Nucleus accumbens (tissue), 56 donors: ENCODE measurements at places on chromosomes 11 and 22.

DNA sequence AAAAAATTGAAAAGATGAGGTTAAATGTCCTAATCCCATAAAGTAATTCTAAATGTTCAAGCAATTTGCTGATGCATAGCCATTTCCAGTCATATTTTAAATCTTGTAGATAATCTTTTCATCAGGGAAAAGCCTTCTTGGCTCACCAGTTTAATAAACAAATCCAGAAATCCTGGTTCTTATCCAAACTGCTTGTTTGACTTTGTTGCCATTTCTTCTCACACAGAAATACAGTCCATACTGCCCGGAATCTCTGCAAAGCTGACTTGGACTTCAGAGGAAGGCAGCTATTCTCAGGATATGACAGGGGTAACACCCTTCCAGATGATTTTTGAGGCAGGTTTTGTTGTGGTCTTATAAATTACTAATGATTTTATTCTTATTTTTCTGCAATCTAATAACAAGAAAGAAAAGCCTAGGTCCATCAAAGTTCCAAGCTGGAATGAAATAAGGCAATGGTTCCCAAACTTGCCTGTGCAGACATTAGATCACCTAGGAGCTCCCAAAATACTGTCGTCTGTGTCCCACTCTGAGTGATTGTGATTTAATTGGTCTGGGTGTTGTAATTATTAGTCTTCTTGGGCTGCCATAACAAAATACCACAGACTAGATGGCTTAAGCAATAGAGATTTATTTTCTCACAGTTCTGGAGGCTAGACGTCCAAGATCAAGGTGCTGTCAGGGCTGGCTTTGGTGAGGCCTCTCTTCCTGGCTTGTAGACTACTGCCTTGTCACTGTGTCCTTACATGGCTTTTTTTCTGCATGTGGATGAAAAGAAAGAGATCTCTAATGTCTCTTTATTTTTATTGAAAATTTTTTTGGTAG is 55.1 kb upstream of the RCE1 start:
- DNase-seq, result no peak

GRCh38 chr22:33418484-33418883 is 360.3 kb upstream of the SYN3 start:
- no peak for DNase-seq

DNA sequence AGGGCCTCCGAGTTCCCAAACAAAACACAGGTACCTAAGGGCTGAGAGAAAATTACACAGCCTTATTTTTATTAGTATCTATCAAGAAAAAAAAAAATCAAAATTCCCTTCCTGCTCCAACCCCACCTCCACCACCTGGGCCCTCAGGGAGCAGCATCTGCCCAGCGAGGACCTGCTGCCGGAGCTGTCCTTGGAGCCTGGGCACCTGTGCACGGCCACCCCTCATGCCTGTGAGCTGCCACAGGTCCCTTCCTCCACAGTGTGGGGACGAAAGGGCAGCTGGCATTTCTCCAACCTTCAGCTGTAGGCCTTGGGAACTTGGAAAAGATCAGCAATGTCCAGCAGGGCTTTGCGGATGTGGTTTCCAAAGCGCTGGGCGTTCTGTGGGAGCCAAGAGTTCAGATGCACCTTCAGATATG is 6.3 kb upstream of the SYCE3 start:
- no peak for DNase-seq

- DNase-seq, result no peak
Observed at GRCh38 chr11:86360775-86361395, 13.8 kb upstream of the CCDC81 start.

- no peak for DNase-seq
Observed at GRCh38 chr11:93199616-93200015, 1.8 kb upstream of the SLC36A4 start.
